ENCODE measurements at places on chromosomes 7 and 10.

DNA sequence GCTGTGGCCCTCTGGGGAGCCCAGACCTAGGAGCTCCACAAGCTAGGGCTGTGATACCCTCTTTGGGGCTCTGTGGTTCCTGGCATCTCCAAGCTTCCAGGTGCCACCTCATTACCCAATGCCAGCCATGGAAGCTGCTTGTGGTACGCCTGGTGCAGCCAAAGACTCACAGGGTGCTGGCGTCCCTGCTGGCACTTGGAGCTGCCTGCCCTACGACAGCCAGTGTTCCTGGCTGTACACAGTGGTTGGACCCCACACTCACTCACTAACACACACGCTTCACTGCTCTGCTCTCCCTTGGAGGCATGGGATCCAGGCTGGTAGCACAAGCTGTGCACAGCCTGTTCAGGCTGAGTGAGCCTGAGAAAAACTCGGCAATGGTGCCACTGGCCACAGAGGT lies 894.1 kb upstream of the PHF14 start:
- no peak for DNase-seq

DNA sequence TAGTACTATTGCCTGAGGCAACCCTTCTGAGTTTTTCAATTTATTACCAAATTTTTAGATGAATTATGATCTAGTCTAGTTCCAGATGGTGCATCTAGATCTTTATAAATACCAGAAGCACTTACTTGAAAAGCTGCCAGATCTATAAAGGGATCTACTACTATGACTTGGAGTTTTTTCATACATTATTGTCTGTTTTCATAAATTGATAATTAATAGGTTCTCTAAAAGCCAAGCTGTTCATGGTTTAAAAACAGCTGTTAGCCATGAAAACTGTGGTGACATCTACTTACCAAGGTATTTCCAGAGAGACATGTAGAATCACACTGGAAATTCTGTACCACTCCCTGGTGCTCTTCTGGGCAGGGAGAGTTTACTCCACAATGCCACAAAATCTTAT lies 786.5 kb upstream of the C7orf33 start:
- DNase-seq: no peak

DNA sequence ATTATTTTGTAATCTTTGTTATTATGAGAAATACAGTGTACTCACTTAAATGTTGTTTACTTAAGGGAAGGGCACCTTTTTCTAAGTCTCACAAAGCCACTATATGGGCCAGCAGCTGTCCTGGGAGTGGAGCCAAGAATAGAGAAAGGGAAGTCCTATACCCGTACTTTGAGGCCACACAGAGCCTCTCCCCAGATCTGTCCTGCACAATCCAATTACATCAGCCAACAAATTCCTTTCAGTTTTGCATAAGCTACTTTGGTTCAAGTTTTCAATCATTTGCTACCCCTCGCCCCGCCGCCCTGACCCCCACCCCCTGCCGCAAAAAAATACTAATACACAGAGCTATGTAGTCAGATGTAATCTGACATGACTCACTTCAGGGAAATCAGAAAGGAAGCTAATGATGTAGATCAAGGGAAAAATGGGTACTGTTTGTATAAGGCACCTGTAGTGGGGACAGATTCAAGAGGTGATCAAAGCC lies 297.4 kb upstream of the NEBL start:
- DNase-seq: no peak

GRCh38 chr7:16926283-16926682 lies 44.5 kb upstream of the AGR3 start:
- no peak for DNase-seq

GRCh38 chr7:119271147-119271779 lies 1001.7 kb upstream of the KCND2 start:
- DNase-seq: no peak

- DNase-seq: no peak
These were observed 120.9 kb downstream of the C10orf105 start for GRCh38 chr10:71598621-71599055.

DNA sequence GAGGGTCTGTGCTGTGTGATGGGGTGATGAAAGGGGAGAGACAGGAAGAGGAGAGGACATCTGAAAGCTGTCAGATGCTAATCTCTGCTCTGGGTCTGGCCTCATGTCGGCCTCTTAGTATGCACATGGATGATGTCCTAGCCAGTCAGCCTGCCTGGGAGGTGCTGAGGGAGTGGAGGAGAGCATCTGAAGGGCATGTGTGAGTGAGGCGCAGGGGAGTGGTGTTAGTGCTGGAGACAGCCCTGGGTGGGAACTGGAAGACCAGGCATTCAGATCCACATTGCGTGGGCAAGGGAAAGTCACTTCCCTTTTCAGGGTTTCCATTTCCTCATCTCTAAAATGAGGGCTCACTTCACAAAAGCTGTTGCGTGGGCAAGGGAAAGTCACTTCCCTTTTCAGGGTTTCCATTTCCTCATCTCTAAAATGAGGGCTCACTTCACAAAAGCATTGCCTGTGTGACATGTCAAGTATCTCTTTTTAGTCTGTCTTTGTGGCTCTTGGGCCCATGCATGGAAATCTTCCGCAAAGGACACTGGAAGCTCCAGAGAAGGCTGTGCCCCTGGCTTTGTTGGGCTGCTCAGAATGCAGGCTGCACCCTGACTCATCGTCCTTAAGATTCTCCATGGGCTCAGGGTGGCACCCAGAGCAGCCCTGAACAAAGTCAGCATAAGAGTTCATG lies 10.0 kb downstream of the SFTPD start:
- no peak for DNase-seq

DNA sequence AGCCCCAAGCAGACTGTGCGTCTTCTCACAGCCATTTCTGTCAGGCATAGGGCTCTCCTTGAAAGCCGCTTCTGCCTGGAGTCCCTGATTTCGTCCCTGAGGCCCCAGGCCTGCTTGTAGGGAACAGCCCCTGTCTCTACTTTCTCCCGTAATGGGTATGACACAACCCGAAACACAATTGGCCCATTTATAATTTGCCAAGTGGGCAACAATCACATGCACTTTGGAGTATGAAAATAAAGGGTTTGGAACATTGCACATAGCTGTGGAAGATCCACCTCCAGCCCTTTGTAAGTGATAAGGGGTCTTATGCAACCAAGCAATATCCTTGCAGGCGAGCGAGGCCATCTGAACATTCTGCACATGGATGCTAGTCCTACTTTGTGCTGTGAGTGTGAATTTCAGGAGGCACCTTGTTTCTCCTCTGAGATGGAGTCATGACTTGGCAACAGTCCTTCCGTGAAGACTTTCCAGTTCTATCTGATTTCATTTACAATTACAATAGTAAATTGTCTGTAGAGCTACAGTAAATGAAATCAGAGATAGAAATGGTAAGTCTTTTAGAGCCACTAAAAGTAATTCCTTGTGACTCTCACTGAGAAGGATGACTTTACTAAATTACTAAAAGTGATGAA lies 141.5 kb downstream of the CUBN start:
- no peak for DNase-seq

DNA sequence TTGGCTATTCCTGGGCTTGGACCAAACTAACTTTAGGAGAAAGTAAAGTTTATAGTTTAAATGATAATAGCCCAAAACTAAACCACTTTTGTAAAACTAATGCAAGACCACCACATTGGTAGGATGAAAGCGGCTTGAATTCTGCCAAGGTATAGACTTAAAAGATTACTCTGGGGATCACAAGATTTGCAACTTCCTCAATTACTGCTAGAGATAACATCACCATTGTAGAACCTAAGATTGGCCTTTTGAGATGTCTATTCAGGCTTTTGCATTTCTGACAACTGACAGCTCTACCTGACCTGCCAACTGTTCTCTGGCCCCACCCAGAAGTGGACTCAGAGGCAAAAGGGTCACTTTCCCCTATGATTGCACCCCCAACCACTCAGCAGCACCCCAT lies 162.4 kb downstream of the TNS3 start:
- DNase-seq: no peak

DNA sequence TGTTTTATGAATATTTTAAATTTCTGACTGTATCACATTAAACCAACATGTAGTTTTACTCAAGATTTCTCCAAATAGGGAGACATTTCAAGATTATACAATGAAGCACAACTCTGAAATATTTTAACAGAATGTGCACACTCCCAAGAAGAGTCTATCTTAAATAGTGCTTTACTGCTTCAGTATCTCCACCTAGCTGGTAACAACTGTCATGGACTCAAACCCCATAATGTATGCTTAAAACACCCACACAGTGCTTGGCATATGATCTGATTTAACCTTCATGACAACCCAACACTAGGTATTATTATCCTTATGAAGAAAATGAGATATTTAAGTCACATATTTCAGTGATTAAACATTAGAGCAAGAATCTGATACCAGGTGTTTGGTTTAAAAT lies 45.9 kb downstream of the ASZ1 start:
- no peak for DNase-seq

- no peak for DNase-seq
These were observed 94.4 kb downstream of the INHBA start for GRCh38 chr7:41608447-41608846.

DNA sequence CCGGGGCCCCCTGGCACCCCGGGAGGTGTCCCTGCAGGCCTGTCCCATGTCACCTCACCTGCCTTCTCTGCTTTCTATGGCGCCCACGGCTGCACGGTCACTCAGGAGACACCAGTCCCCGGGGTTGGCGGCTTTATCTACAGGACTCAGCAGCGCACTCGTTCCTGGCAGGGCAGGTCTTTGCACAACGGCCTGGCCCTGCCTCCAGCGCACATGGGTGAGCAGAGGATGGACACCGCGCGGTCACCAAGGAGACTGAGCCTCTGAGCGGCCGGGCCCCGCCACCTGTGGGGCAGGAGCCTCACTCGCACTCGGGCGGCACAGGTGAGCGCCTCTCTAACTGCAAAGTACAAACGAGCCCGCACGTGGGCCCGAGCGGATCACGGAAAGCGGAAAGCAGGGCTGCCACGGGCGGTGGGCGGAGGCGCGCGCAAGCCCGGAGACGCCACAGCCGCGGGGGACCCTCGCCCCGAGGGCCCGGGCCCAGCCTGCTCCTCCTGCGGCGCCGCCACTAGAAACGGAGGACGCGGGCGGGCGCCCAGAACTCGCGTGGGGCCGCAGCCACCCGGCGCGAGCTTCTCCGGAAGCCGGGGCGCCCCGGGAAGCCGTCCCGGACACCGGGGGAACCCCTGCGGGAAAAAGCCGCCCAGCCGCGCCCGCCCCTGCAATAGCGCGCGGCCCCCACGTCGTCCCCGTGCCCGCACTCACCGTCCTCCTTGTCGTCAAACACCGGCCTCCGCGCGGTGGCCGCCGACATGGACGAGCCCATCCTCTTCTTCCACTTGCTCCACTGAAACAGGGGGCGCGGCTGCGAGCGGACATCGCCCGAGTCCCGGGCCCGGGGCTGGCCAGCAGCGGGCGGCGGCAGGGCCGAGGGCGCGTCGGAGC lies 642 bp downstream of the STK32C start:
- DNase-seq: no peak

DNA sequence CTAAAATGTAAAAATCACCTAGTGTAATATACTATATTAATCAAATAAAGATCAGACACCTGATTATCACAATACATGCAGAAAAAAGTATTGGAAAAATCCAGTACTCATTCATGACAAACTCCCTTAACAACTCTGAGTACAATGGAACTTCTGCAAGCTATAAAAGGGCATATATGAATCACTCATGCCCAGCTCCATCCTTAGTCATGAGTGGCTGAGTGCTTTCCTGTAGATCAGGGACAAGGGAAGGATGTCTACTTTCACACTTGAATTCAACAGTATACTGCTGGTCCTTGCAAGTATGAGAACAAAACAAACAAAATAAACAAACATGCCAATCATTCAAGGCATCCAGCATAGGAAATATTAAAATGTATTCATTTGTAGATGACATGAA lies 116.5 kb downstream of the ADARB2 start:
- no peak for DNase-seq

GRCh38 chr10:133309720-133310398 lies 1.1 kb downstream of the ZNF511 start:
- no peak for DNase-seq

- DNase-seq: no peak
These were observed 75.3 kb downstream of the MKI67 start for GRCh38 chr10:128050936-128051335.
